ENCODE measurements at places on chromosomes 4 and X. TPM values are rescaled to one million over a fixed set of nuclear protein-coding genes. Genes with fewer than 3 reads are reported as not detected.
A peak's percentile ranks its signal among the peaks of the same experiment; 100 is the strongest.

DNA sequence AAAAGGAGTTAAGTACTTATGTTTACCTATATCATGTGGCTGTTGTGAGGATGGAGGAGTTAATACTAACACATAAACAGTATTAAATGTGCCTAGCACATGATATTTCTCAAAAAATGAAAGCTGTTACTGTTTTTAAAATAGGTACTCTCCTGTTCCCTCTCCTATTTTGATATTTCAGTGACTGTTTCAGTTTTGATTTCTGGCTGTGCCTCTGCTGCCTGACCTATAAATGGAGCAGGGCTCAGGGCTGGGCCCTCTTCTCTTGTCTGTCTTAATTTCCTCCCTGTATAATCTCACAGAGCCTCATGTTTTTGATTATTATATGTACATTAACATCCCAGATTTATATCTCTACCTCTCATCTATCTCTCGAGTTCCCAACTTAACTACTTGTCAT, 93.3 kb downstream of the UGT8 start:
- H3K4me3 ChIP-seq = no peak overlapping the region
- no peaks in the 10 kb centered on the region for H3K36me3 ChIP-seq
- no peak overlapping the region for H3K27ac ChIP-seq
- DNase-seq = no peak

- H3K4me1 ChIP-seq = peaks cover 17% of the 10 kb centered on the region
- DNase-seq = no peak
- H3K27me3 ChIP-seq = no peaks in the 10 kb centered on the region
- H3K27ac ChIP-seq = no peak overlapping the region
- no peak overlapping the region for H3K4me3 ChIP-seq
- H3K36me3 ChIP-seq = no peaks in the 10 kb centered on the region
These were observed 637.6 kb downstream of the MID1IP1 start for GRCh38 chrX:39438603-39439602.

- H3K27ac ChIP-seq = no peak overlapping the region
- H3K4me1 ChIP-seq = no peaks in the 10 kb centered on the region
- H3K4me3 ChIP-seq = no peak overlapping the region
- H3K36me3 ChIP-seq = no peaks in the 10 kb centered on the region
- no peak for DNase-seq
These were observed 31.0 kb upstream of the PPARGC1A start for GRCh38 chr4:23920716-23921446.

DNA sequence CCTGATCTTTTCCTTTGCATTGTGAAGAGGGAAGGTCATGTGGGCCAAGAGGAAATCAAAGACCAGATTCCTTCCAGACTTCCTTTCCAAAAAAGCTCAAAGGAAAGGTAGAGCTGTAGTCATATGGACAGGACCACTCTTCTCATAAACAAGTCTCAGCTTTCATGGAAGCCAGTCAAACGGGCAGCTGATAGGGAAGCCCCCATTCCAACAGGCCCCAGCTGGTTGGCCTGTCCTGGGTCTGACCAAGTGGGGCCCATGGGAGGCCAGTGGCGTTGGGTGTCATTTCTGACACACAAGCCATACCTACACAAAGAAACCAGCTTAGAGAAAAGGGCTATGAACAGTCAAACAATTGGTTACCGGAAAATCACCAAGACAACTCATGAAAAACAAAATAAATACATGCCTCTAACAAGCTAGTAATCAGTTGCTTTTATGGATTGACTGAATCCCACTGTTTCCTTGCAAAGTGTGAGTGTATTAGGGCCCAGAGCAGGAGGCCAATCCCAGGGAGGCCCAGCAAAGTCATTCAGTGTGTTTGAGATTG, 149.6 kb upstream of the MAMLD1 start:
- H3K27ac ChIP-seq = no peak overlapping the region
- H3K36me3 ChIP-seq = no peaks in the 10 kb centered on the region
- H3K4me1 ChIP-seq = no peaks in the 10 kb centered on the region
- H3K4me3 ChIP-seq = no peak overlapping the region
- DNase-seq = no peak
- peaks cover 3% of the 10 kb centered on the region for H3K27me3 ChIP-seq

- H3K4me3 ChIP-seq = no peak overlapping the region
- no peak overlapping the region for H3K27ac ChIP-seq
- no peak for DNase-seq
These were observed 344.8 kb upstream of the MAGEB2 start for GRCh38 chrX:29870608-29871007.

DNA sequence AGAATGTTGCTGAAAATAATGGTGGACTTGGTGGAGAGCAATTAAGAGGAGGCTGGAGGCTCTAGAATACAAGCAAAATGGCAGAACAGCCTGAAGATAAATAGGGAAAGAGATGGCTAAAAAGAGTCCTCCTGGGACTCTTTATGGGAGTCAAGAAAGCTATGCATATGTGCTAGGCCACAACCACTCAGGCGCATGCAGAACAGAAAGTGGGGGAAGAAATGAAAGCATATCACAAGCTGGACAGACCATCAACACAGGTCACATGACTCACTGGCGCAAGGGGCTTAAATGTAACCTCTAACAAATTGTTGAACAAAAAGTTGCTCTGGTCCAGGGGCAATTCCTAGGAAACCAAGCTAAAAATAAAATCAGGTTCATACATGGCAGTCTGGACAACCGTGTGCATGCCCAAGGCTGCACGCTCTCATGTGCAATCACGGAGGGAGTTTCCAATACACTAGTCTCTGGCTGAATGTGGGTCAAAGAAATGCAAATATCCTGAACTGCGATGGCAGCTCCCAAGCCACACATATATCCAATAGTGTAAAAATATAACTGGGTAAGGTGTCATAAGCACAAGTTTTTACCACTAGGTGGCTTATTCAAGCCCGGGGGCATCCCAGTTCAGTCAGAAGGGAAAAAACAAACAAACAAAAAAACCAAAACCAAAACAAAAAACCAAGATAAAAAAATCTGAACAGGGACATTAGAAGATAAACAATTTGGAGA, 45.4 kb downstream of the ZNF711 start:
- no peak overlapping the region for H3K27ac ChIP-seq
- H3K36me3 ChIP-seq = no peaks in the 10 kb centered on the region

GRCh38 chr4:89284020-89284424, 23.6 kb downstream of the GPRIN3 start:
- H3K4me1 ChIP-seq = peaks cover 69% of the 10 kb centered on the region
- H3K36me3 ChIP-seq = peaks cover 55% of the 10 kb centered on the region
- DNase-seq = no peak
- H3K27me3 ChIP-seq = no peaks in the 10 kb centered on the region
- H3K27ac ChIP-seq = peak overlapping the region; percentile 83

DNA sequence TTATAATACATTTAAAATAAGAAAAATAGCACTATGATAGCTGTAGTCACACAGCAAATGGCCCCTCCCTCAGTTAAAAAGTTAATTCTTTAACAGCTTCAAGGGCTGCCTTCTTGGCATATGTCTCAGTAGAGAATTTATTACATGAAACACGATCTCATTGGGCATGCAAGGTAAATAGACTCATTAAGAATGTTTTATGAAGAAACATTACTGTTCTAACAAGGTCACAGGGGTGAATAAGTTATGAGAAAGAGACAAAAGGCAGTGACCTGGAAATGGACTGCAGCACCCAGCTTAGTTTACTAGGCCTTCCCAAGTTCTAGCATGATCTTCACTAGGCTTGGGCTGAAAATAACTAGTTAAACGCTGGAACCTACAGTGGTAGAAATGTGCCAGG, 277.7 kb downstream of the NR3C2 start:
- no peak overlapping the region for H3K4me3 ChIP-seq
- H3K4me1 ChIP-seq = no peaks in the 10 kb centered on the region
- H3K36me3 ChIP-seq = no peaks in the 10 kb centered on the region
- DNase-seq = no peak

DNA sequence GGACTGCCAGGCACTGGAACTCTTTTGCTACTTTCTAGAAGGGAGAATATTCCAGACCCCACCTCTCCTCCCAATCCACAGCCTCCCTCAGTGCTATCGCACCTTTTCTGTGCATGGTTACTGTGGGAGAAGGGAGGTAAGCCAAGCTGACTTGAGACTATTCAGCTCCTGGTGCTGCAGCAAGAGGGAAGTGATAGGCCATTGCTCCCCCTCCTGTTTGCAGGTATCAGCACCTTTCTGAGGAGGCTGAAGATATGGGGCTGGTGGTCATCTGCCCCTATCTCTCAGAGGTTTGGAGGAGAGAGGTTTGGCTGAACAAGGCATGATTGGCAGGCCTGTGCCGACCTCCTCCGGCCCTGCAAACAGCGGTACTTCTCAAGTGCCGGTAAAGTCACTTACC, 103.3 kb upstream of the GATB start:
- peaks cover 3% of the 10 kb centered on the region for H3K4me1 ChIP-seq
- H3K27me3 ChIP-seq = peaks cover 11% of the 10 kb centered on the region
- no peak overlapping the region for H3K4me3 ChIP-seq
- H3K36me3 ChIP-seq = no peaks in the 10 kb centered on the region
- no peak for DNase-seq

DNA sequence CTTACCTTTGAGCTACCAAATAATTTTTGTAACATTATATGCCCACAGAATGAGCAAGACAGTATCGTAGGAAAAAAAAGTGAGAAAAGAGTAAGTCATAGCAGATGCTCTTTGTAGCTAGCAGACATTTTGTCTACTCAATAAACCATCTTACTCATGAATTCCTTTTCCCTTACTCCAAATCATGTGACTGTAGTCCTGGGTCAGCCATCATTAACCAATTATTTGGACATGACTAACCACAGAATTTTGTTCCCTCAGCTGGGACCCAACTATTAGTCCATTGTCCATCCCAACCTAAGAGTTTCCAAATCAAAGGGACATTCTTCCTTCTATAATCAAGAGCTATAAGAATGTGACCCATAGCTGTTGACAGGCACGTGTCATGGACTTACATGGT, 11.4 kb downstream of the UBE2D3 start:
- H3K27ac ChIP-seq = no peak overlapping the region
- peaks cover 84% of the 10 kb centered on the region for H3K4me1 ChIP-seq
- H3K4me3 ChIP-seq = no peak overlapping the region
- peaks cover 71% of the 10 kb centered on the region for H3K36me3 ChIP-seq

GRCh38 chr4:173005912-173006633, 162.5 kb upstream of the GALNT7 start:
- no peak overlapping the region for H3K27ac ChIP-seq
- H3K4me3 ChIP-seq = no peak overlapping the region
- no peaks in the 10 kb centered on the region for H3K36me3 ChIP-seq
- peaks cover under 1% of the 10 kb centered on the region for H3K27me3 ChIP-seq
- H3K4me1 ChIP-seq = no peaks in the 10 kb centered on the region

DNA sequence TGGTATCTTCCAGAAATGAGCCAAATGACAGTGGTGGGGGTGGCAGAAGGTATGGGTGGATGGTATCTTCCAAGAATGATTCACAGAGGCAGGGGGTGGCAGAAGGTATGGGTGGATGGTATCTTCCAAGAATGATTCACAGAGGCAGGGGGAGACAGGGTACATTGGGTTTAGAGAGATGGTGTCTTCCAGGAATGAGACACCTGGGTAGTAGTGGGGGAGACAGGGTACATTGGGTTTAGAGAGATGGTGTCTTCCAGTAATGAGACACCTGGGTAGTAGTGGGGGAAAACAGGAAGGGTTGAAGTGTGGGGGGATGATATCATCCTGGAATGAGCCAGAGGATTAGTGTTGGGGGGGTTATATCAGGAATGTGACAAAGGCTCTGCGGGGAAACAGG, 62.0 kb downstream of the MAOA start:
- no peak for DNase-seq
- no peaks in the 10 kb centered on the region for H3K27me3 ChIP-seq
- H3K4me1 ChIP-seq = no peaks in the 10 kb centered on the region
- no peaks in the 10 kb centered on the region for H3K36me3 ChIP-seq
- H3K4me3 ChIP-seq = no peak overlapping the region

DNA sequence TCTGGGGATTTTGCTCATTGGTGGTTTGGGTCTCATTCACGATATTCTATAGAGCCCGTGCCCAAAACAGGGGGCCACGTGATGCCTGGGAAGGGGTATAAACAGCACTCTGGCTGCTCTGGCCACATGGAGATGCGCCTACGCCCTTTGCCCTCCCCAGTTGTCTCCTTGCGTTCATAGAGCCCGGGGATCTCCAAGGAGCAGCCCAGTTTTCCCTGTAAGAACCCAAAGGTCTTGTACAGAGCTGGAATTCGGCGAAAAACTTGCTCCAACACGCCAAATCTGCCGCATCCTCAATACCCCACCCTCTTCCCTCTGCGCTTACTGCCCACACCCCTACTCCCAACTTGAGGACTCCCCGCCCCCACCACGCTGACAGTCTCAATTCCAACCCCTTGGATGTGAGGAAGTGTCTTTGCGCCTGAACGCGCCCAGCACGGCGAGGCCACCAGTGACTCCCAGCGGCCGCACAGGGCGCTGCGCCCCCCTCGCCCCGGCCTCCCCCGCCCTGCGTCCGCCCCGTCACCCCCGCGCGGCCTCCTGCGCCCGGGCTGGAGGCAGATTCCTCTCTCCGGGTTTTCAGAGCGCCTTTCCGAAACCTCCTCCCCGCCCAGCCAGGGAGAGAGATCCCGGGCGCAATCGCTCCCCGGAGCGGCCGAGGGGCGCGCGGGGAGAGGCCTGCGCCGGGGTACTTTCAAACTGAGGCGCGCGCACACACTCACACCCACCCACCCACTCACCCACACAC, at the start of gene NHS:
TSS of gene NHS (plus strand) at position 582 of the 748 bp plus-strand sequence. CDS start 558 bp downstream, outside the sequence.
- DNase-seq = no peak
- peak within 1 kb of the TSS; percentile 69 for H3K27ac ChIP-seq
- H3K27me3 ChIP-seq = peaks cover 34% of the 10 kb centered on the region
- peaks cover 4% of the 10 kb centered on the region for H3K4me1 ChIP-seq
- no peaks in the 10 kb centered on the region for H3K36me3 ChIP-seq

- DNase-seq = no peak
- peaks cover 5% of the 10 kb centered on the region for H3K4me1 ChIP-seq
- H3K36me3 ChIP-seq = no peaks in the 10 kb centered on the region
These were observed 25.1 kb downstream of the ADH7 start for GRCh38 chr4:99410075-99410474.

- H3K4me1 ChIP-seq = peaks cover 68% of the 10 kb centered on the region
- no peaks in the 10 kb centered on the region for H3K27me3 ChIP-seq
- peak overlapping the region; percentile 64 for H3K4me3 ChIP-seq
- H3K27ac ChIP-seq = no peak overlapping the region
- no peak for DNase-seq
These were observed 7.5 kb downstream of the BCOR start for GRCh38 chrX:40090050-40090804.

DNA sequence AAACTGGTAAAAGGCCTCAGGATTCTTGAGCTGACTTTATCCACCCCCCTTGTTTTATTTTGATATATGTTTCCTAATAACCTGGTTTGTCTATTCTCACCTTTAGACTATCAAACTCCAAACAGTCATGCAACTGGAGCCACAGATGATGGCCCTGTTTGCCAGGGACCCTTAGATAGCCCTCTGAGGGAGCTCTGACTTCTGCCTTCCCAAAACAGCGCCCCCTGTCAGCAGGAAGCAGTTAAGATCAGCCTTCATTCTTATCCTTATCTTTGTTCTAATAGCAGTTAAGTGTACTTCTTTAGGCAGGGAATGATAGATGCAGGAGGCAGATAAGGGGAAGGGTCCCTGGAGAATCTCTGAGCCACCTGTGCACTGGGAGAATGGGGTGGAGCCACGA, 27.5 kb upstream of the CXCL13 start:
- no peak overlapping the region for H3K27ac ChIP-seq
- peaks cover 14% of the 10 kb centered on the region for H3K4me1 ChIP-seq
- no peaks in the 10 kb centered on the region for H3K36me3 ChIP-seq
- H3K27me3 ChIP-seq = peaks cover 5% of the 10 kb centered on the region

- H3K4me3 ChIP-seq = peak overlapping the region; percentile 96
- peaks cover 21% of the 10 kb centered on the region for H3K36me3 ChIP-seq
- H3K27ac ChIP-seq = no peak overlapping the region
- H3K27me3 ChIP-seq = peaks cover 9% of the 10 kb centered on the region
These were observed 19.7 kb downstream of the FABP2 start for GRCh38 chr4:119302073-119302832.

The NWD2 gene
- total RNA-seq = not detected

The NKX6-1 gene
- total RNA-seq = not detected

The TREX2 gene
- total RNA-seq = 3.4 TPM

The GPR50 gene
- total RNA-seq = not detected

The CT45A1 gene
- not detected for total RNA-seq

The BST1 gene
- 0.82 TPM for total RNA-seq

The TKTL2 gene
- not detected for total RNA-seq

Data from activated CD4-positive, alpha-beta T cell treated with anti-CD3 and anti-CD28 coated beads, Interleukin-2, amount 10 ng/mL, durations not matched to agents 7 days and 5 days (primary cell).